ENCODE measurements at places on chromosomes 4 and X. TPM values are rescaled to one million over a fixed set of nuclear protein-coding genes. Genes with fewer than 3 reads are reported as not detected.

The ATP1B4 gene
- total RNA-seq, result not detected

The PNMA6F gene
- not detected for total RNA-seq

The STPG2 gene
- total RNA-seq, result not detected

The MAGEB17 gene
- not detected for total RNA-seq

The IBSP gene
- total RNA-seq, result not detected

The KCTD8 gene
- total RNA-seq, result not detected

The AREG gene
- total RNA-seq, result 66.7 TPM

The TAF7L gene
- total RNA-seq, result 0.16 TPM

The IGSF1 gene
- 0.25 TPM for total RNA-seq

The CT55 gene
- not detected for total RNA-seq

The CLDN34 gene
- total RNA-seq, result not detected

The MGARP gene
- total RNA-seq, result 0.83 TPM

The CC2D2A gene
- total RNA-seq, result 14.9 TPM

The ASIC5 gene
- not detected for total RNA-seq

The ATOH1 gene
- not detected for total RNA-seq

The TLR1 gene
- total RNA-seq, result 0.56 TPM

The SLC25A43 gene
- 32.5 TPM for total RNA-seq

The RTL9 gene
- 0.05 TPM for total RNA-seq

The CT83 gene
- total RNA-seq, result not detected

The ADGRG2 gene
- 7.1 TPM for total RNA-seq

The YIPF7 gene
- 0.21 TPM for total RNA-seq

The WDR17 gene
- 1.9 TPM for total RNA-seq

The SHISA3 gene
- not detected for total RNA-seq

The MTNR1A gene
- 0.33 TPM for total RNA-seq

The CFAP299 gene
- total RNA-seq, result not detected

The STBD1 gene
- total RNA-seq, result 9.6 TPM

The RASGEF1B gene
- not detected for total RNA-seq

The EVC2 gene
- total RNA-seq, result 2.7 TPM

The PRDM8 gene
- 0.41 TPM for total RNA-seq

The OTUD6A gene
- not detected for total RNA-seq
